ENCODE measurements at places on chromosomes 2 and 18.

DNA sequence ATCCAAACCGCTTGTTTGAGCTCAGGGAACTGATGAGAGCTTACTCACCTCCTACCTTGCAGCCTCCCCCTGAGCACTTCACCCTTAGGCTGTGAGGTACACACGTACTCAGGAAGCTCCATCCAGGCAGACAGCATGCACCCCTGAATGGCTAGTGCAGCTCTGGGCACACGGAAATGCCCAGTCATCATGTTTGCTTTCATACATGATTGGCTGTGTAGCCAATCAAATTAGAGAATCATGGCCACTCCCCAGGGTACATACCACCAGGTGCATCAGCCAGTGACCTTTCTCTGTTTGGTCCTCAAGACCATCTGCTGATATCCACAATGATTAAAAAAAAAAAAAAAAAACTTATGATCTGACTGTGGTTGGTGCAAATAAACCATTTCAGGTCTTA, 42.1 kb downstream of the RNF152 start:
- no peak for DNase-seq

GRCh38 chr2:144509879-144510221, 10.1 kb downstream of the ZEB2 start:
- no peak for DNase-seq

- DNase-seq, result no peak
Measured at GRCh38 chr2:208074610-208075356, 49.5 kb upstream of the PLEKHM3 start.

- peak; percentile 87 for DNase-seq
Measured at GRCh38 chr2:98769784-98770183, 38.9 kb upstream of the MGAT4A start.

DNA sequence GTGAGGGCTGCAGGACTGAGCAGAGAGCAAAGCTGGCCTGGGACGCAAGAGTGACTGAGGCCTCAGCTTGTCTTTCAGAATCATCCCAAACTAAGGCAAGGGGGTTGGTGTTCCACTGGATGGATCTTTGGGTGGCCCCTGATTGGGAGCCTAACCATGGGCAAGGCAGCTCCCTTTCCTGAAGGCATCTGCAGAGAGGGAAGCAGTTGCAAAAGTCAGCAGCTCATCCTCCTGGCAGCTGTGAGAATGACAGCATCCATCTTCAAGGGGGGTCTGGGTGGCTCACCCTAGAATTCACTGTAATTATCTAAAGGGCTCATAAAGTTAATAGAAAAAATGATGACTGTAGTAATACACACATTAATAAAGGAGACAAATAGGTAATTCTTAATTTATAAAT, 46.5 kb upstream of the RAB31 start:
- DNase-seq, result no peak

DNA sequence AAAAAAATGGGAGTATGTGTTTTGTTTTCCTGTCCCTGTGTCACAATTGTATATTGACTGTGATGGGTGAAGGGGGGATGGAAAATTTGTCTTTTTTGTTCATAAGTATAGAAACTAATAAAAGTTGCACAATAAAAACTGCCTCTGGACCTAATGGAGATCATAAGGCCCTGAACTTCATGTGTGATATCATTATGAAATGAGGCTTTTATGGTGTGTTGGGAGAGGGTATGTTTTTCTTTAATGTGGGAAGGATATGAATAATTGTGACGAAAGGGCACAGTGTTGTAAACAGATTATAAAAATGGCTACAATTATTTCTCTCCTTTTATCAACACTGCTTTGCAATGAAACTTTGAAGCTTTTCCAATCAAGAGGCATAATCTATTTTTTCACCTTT, 1889.3 kb upstream of the CELF4 start:
- no peak for DNase-seq

DNA sequence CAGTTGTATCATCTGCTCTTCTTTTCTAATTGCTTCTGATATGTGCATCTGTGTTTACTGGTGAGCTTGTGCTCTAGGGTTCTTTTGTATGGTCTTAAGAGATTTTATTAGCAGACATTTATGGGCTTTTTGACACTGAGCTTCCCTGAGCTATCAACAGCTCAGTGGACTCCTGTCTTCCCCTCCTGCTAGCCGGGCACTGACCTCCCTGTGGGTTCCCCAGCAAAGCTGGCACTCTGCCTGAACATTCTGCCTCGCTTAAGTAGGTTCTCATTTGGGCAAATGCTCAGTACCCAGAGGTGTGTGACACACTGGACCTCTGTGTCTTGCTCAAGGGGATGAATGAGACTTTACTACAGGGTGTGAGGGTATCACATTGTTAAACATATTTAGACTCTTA, 15.8 kb downstream of the TRAF3IP1 start:
- no peak for DNase-seq

GRCh38 chr18:68299906-68300305, 415.0 kb downstream of the TMX3 start:
- DNase-seq, result no peak

- no peak for DNase-seq
Measured at GRCh38 chr18:72089432-72089831, 454.7 kb downstream of the CBLN2 start.

GRCh38 chr2:165401285-165401852, 68.1 kb upstream of the CSRNP3 start:
- DNase-seq, result no peak

- DNase-seq, result no peak
Measured at GRCh38 chr2:40273734-40274182, 178.1 kb downstream of the SLC8A1 start.

- no peak for DNase-seq
Measured at GRCh38 chr18:23172591-23173380, 37.5 kb downstream of the CABLES1 start.

GRCh38 chr2:32865399-32866068, 81.2 kb upstream of the LTBP1 start:
- peak; percentile 93 for DNase-seq

DNA sequence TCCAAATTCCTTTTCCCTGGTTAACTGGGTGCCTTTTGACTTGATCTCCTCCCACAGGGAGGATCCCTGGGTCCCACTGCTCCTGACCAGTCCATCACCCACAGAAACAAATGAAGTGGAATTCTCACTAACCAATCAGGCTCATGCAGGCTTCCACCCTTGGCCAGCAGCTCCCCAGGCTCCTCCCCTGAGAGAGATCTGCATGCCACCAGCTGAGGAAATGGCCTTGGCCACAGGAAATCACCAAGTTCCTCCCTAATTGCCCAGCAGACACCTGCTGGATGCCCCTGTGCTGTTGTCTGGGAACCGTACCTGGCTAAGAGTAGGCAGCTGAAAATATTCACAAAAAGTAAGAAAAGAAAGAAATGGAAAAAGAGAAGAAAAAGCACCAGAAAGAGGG, 207.4 kb downstream of the NCK2 start:
- no peak for DNase-seq

- DNase-seq, result no peak
Measured at GRCh38 chr18:61731693-61732376, 161.0 kb downstream of the RNF152 start.

DNA sequence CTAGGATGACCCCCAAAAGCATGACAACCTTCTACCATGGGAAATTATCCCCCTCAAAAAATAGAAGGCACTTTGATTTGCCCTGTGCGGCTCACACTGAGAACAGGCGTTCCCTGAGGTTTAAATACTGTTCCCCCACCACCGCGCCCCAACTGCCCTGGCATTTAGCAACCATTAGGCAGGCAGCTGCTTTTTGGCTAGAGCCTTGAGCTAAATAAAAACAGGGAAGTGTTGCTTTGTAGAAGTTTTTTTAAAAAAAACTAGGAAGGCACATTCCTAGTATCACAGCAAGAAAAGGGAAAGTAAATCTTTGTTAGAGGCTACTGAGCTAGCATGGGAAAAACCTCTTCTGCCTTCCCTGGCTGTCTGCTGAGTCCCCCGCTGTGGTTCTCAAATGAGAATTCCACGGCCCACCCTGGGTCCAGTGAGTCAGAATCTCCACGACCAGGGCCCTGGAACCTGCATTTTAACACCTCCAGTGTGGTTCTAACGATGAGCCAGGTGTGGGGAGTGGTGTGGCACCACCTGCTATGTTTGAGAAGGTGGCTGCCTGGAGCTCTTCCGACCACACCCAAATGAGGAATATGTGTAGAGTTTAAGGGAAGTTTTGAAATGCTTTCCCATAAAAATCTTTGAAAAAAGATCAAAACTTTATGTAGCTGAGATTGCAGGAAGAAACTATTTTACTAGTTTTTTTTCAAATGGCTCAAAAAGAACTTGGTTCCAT, 66.4 kb downstream of the VIT start:
- DNase-seq, result no peak

- DNase-seq, result peak; percentile 18
Measured at GRCh38 chr2:197286805-197287595, 23.6 kb downstream of the ANKRD44 start.

DNA sequence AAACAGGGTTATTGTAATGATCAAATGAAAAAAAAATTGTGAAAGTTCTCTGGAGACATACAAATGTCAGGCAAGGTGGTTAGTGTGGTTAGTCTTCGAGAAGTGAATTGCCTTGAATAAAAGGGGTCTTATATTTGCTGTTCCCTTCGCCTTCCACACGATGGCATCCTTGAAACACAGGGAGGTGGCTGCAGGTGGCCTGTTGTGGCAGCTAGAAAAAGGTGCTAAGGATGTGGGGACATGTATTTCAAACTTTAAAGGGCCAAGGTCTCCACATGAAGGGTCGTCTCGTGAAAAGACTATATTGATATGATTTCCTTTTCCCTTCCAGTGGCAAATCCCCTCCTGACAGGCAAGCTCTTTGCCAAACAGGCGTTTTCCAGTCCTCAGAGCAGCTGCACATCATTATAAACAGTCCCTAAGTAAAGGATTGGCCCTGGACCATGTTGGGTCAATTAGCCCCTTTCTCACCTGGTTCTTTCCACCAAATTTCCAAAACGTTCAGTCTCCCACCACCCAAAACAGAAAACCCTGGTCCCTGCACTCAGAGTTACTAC, 68.5 kb downstream of the COPS8 start:
- peak; percentile 73 for DNase-seq

DNA sequence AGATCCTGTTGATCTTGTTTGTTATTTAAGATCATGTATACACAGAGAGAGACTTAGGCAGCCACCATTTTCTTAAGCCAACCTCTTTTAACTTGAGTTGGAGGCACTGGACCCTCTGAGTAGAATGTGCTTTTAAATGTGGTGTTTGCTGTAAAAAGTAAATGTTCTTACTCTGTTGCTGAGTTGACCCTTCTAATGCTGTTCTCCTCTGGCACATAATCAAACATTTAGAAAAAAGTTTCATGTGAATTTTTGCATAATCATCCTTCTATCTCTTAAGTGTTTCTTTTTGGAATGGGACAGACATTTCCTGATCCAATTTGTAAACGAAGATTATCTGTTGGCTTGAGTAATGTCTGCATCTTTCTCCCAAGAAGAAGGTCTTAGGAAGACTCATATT, 255.1 kb upstream of the ETAA1 start:
- no peak for DNase-seq

- DNase-seq, result no peak
Measured at GRCh38 chr2:161357097-161357496, 48.9 kb downstream of the PSMD14 start.

- DNase-seq, result peak; percentile 13
Measured at GRCh38 chr2:227164763-227165291, 403 bp downstream of the COL4A3 start.

DNA sequence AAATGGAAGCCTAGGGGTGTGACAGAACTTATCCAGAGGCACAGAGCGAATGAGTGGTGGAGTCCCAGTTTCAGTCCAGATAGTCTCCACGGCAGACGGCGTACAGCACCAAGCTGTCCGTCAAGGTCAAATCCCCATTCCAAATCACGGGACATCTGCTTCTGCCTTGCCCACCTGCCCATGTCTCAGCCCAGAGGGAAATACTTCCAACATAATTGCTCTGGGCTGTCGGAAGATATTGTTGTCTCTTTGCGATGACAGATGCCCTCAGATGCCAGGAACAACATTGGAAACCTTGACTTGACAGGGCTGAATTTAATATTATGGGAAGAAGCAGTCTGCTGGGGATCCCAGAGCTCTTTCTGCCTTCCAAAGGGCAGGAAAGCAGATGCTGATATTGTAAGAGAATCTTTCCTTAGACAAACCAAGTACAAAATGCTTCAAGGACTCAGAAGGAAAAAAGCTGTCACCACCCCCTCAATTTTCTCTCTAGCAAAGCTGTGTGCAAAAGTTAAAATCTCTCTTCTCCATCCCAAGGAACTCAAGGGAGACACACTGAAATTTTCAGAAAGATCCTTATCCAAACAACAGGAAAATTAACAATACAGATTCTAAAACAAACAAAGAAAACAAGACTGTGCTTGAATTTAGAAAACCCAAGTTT, 364.0 kb downstream of the LRATD1 start:
- DNase-seq, result no peak

DNA sequence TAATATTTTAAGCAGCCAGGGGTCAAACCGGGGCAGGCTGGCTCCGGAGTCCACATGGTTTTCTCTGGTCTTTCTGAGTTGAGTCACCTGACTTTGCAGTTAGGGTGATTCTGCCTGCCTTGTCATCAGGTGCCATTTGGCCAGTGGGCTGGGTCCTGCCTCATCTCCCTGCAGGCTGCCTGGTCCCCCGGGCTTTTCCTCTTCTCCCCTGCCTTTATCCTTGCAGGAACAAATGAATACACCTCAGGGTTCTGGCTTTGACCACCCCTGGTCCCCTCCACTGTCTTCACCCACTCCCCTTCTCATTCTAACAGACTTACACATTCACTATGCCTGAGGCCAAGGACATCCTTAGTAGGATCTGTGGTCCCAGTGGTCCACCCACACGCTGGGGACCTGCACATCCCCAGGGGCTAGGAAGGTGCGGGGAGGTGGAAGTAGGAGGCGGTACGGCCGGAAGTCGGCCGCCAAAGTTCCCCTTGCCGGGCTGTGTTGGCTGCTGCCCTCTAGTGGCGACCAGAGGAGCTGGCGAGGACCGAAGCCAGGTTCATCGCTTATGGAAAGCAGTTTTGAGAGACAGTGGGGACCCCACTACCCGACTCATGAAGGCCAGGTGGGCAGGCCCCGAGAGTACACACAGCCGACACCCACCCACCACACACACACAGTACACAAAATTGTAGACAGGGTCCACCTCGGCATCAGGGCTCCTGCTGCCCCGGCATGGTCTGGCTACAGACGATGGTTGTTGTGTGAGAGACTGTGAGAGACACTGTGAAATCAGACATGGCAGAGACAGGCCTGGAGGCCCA, 6.3 kb upstream of the TEX261 start:
- DNase-seq, result peak; percentile 79

DNA sequence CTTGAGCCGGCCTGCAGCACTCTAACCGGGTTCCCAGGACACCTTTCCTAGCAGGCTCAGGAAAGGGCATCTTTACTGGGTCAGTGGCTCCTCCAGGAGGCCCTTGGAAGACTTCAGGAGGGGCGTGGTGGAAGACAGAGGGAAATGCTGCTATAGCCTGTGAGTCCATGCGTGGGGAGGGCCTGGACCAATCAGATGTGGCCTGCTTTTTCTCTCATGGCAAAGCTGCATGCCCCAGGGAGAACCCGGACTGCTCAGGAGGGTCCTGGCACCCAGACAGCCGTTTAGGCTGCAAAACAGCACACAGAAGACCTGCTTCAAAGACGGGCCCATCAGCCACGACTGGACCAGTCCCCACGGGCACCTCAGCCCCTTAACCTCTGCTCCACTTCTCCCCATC, 84.4 kb downstream of the EIPR1 start:
- DNase-seq, result no peak

GRCh38 chr18:6636091-6636490, 93.4 kb upstream of the ARHGAP28 start:
- no peak for DNase-seq
